ENCODE measurements at places on chromosomes 7 and 10. TPM values are rescaled to one million over a fixed set of nuclear protein-coding genes. Genes with fewer than 3 reads are reported as not detected.

JCAD gene
- 1.2 TPM for total RNA-seq

FEZF1 gene
- not detected for total RNA-seq

ZCCHC24 gene
- total RNA-seq, result 33.3 TPM

EMX2 gene
- total RNA-seq, result 4.6 TPM

SVOPL gene
- not detected for total RNA-seq

ZNF655 gene
- total RNA-seq, result 76.4 TPM

PPP3CB gene
- 16.1 TPM for total RNA-seq

GLI3 gene
- 3.9 TPM for total RNA-seq

AFAP1L2 gene
- 2.3 TPM for total RNA-seq

CPEB3 gene
- total RNA-seq, result 0.29 TPM

CCNY gene
- total RNA-seq, result 34.0 TPM

LIPM gene
- not detected for total RNA-seq

RNF133 gene
- total RNA-seq, result not detected

ANTXRL gene
- total RNA-seq, result not detected

BMI1 gene
- 30.0 TPM for total RNA-seq

ADD3 gene
- 54.2 TPM for total RNA-seq

LRRC4 gene
- total RNA-seq, result not detected

HDAC9 gene
- 4.6 TPM for total RNA-seq

AKR1C1 gene
- 11.7 TPM for total RNA-seq

LRIT1 gene
- not detected for total RNA-seq

ARHGAP22 gene
- 27.6 TPM for total RNA-seq

HMX3 gene
- total RNA-seq, result not detected

CALHM2 gene
- total RNA-seq, result 52.5 TPM

TMEM176B gene
- total RNA-seq, result 0.58 TPM

HOGA1 gene
- under 0.01 TPM for total RNA-seq

SH2D4B gene
- not detected for total RNA-seq

VTI1A gene
- total RNA-seq, result 32.4 TPM

ADAM22 gene
- total RNA-seq, result 0.18 TPM

FRMPD2 gene
- total RNA-seq, result not detected

AVPI1 gene
- total RNA-seq, result 28.4 TPM

MBL2 gene
- total RNA-seq, result not detected

MMD2 gene
- not detected for total RNA-seq

MMP21 gene
- not detected for total RNA-seq

CALHM1 gene
- not detected for total RNA-seq

ZPBP gene
- not detected for total RNA-seq

AGR2 gene
- total RNA-seq, result not detected

GATAD1 gene
- total RNA-seq, result 15.6 TPM

GPR37 gene
- total RNA-seq, result 1.4 TPM

CHAT gene
- not detected for total RNA-seq

RAB19 gene
- total RNA-seq, result not detected

OR2A7 gene
- 0.89 TPM for total RNA-seq
